PC-3 (cell line): ENCODE measurements at places on chromosomes 4 and X. TPM values are rescaled to one million over a fixed set of nuclear protein-coding genes. Genes with fewer than 3 reads are reported as not detected.

Gene NALF2
- total RNA-seq, result not detected in 2 replicates

Gene CLDN22
- total RNA-seq, result not detected in 2 replicates

- no peak for DNase-seq
Measured at GRCh38 chr4:145171911-145172310, 8.5 kb downstream of the OTUD4 start.

Gene SLC9B1
- total RNA-seq, result not detected in 2 replicates

- DNase-seq, result peak; percentile 69
Measured at GRCh38 chrX:37926700-37927099, 79.3 kb upstream of the DYNLT3 start.

DNA sequence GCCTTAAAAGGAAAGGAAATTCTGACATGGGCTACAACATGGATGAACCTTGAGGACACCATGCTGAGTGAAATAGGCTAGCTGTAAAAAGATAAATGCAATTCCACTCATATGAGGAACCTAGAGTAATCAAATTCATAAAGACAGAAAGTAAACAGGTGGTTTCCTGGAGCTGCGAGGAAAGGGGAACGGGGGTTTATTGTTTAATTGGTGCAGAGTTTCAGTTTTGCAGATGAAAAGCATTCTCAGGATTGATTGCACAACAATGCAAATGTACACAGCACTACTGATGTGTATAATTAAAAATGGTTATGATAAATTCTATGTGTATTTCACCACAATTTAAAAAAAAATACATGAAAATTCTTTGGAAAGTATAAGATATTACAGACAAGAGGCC is 24.0 kb downstream of the PLRG1 start:
- DNase-seq, result no peak

DNA sequence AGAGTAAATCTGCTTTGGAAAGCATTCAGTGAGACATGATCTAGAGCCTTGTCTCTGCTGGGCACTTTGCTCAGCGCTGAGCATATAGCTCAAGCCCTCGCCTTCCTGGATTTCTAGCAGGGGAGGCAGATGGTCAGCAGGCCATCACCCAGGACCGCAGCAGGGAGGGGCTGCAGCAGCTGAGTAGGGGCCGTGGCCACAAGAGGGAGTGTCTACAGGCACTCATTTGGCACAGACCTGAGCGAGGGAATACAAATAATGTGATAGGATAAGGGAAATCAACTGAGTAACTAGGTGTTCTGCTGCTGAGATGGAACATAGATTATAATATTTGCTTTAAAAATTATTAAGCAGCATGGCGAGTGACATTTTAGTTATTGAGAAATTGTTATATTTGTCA is 30.2 kb downstream of the OFD1 start:
- DNase-seq, result no peak

DNA sequence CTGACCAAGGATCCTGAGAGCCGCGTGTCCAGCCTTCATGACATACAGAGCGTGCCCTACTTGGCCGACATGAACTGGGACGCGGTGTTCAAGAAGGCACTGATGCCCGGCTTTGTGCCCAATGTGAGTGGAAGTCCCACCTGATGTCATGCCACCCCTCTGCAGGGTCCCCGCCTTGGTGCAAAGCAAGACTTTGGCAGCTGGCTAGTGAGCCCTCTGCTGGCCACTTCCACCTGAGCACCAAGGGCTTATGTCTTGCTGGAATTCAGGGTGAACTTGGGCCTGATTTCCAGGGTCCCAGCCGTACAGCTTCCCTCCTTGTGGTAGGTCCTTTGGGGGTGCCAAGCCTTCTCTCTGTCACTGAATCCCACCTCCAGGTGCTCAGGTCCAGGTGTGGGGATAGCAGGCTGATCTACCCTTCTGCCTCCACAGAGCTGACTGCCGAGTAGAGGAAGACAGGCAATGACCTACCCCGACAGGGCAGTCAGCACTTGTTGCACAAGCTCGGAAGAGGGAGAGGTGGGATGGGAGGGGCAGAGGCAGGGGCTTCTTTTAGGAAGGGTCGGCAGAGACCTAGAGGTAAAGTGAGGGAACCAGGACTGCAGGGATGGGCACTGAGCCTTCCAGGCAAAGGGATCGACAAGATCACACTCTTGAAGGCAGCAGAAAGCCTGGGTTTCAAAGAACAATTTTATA is 248.1 kb downstream of the EVC2 start:
- DNase-seq, result peak; percentile 32
